ENCODE measurements at places on chromosomes 5 and 9. TPM values are rescaled to one million over a fixed set of nuclear protein-coding genes. Genes with fewer than 3 reads are reported as not detected.

The TTC39B gene
- 9.5 TPM for total RNA-seq

GRCh38 chr9:87327575-87328125 is 170.0 kb upstream of the DAPK1 start:
- H3K27ac ChIP-seq, result no peak overlapping the region
- H3K4me3 ChIP-seq, result no peak overlapping the region
- H3K27me3 ChIP-seq, result no peaks in the 10 kb centered on the region
- no peaks in the 10 kb centered on the region for H3K4me1 ChIP-seq

The GFRA3 gene
- 1.2 TPM for total RNA-seq

The FGF10 gene
- 0.54 TPM for total RNA-seq

- no peaks in the 10 kb centered on the region for H3K36me3 ChIP-seq
- H3K4me3 ChIP-seq, result no peak overlapping the region
- no peaks in the 10 kb centered on the region for H3K27me3 ChIP-seq
- no peaks in the 10 kb centered on the region for H3K4me1 ChIP-seq
- no peak overlapping the region for H3K27ac ChIP-seq
Observed at GRCh38 chr9:21070171-21070571, 7.6 kb downstream of the IFNB1 start.

The PCDHA9 gene
- 0.36 TPM for total RNA-seq

- H3K36me3 ChIP-seq, result no peaks in the 10 kb centered on the region
- no peaks in the 10 kb centered on the region for H3K27me3 ChIP-seq
- no peak for DNase-seq
- no peak overlapping the region for H3K27ac ChIP-seq
Observed at GRCh38 chr5:88836195-88836838, 46.7 kb downstream of the MEF2C start.

DNA sequence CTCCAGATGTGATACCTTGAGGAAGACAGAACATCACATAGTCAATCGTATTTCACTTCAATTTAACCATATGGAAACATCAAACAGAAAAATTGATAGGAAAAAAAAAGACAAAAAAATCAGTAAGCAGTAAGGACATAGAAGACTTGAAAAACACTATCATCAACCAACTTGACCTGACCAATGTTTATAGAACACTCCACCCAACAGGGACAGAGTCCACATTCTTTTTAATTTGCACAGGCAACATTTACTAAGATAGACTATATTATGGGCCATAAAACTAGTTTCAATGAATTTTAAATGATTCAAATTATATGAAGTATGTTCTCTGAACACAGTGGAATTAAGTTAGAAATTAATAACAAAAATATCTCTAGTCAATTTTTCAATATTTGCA is 20.8 kb upstream of the MACIR start:
- H3K27me3 ChIP-seq, result no peaks in the 10 kb centered on the region
- H3K4me3 ChIP-seq, result no peak overlapping the region
- H3K36me3 ChIP-seq, result no peaks in the 10 kb centered on the region

DNA sequence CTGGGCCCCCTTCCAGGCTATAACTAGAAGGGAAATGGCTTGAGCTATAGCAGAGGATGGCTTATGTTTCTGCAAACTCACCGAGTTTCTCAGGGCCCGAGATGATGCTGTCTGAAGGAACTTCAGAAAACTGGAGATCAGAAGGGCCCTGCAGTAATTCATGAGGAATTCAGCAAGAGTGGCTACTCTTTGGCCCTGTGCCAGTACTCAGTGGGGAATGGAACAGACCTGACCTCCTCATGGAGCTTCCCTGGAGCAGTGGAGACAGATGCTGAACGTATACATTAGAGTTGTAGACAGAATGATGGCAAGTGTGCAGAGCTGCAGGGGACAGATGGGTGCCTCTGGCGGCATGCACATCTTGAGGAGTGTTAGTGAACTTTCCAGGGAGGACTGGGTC is 17.3 kb upstream of the SMIM32 start:
- peaks cover 28% of the 10 kb centered on the region for H3K27me3 ChIP-seq
- no peak overlapping the region for H3K4me3 ChIP-seq
- no peak overlapping the region for H3K27ac ChIP-seq
- no peaks in the 10 kb centered on the region for H3K36me3 ChIP-seq
- no peak for DNase-seq

- no peak overlapping the region for H3K4me3 ChIP-seq
- DNase-seq, result no peak
- H3K4me1 ChIP-seq, result peaks cover 1% of the 10 kb centered on the region
- H3K27me3 ChIP-seq, result no peaks in the 10 kb centered on the region
- no peak overlapping the region for H3K27ac ChIP-seq
- H3K36me3 ChIP-seq, result no peaks in the 10 kb centered on the region
Observed at GRCh38 chr5:87717761-87718160, 305.0 kb upstream of the CCNH start.

The EIF4EBP3 gene
- total RNA-seq, result 8.9 TPM

DNA sequence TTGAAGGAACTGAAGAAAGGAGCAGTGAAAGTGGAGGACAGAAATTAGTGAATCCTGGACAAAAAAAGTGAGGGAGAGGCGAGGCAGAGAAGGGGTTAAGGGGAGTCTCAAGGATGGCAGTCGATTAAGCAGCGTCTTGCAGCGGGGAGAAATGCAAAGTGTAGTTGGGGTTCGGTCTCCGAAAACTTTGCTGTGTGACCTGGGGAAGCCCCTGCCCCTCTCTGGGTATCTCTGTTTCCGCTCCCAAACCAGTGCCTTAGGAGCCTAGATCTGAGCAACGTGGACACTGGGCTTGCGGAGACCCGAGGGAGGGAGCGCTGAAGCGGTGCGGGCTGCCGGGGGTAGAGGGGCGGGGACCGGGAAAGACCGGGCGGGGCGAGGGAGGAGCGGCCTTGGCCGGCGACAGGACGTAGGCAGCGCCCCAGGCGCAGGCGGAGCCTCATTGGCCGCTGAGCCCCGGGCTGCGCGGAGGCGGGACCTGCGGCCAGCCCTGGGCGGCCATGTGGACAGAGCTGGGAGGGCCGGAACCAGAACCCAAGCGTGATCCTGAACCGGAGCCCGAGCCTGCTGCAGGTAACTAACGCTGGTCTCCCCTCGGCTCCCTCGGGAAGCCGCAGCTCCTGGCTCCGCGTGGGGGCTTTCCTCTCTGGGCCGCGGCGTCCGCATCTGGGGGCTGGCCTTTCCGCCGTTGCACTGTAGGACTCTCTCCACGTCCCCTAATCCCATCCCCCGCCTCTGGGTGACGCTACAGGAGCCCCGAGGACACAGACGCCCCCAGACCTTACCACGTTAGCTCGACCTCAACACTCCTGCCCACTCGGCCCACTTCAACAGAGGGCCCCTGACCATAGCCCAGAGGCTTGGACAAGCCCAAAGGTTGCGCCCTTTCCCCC is at the start of gene ALDH1B1:
ALDH1B1 (plus strand) TSS at position 468 of the 893 bp plus-strand sequence. CDS start 3,047 bp downstream, outside the sequence.
- peak within 1 kb of the TSS; percentile 82 for H3K27ac ChIP-seq
- H3K4me1 ChIP-seq, result no peaks in the 10 kb centered on the region
- H3K27me3 ChIP-seq, result no peaks in the 10 kb centered on the region
- DNase-seq, result peak; percentile 89
- peak within 1 kb of the TSS; percentile 78 for H3K4me3 ChIP-seq

The PCDHB16 gene
- total RNA-seq, result 5.9 TPM

The KDM3B gene
- total RNA-seq, result 78.1 TPM

The TRAF1 gene
- 1.5 TPM for total RNA-seq

DNA sequence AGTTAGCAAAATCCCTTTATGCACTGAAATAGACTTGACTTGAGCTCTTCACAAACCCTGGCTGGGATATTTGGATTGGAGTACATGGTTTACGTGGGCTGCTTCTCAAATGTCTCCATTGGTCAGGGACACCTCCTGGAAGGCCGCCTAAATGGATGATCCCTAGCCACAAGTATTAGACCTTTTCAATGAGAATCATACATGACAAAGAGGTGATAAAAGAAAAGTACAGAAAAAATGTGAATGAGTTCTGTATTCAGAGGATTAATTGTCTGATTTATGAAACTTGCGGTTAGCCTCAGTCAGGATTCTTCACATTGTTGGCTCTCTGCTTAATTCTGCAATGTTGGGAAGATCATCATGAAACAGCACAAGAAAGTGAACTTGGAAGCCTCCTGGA is 752.8 kb upstream of the ADAMTS16 start:
- H3K4me3 ChIP-seq, result no peak overlapping the region
- H3K27ac ChIP-seq, result no peak overlapping the region
- no peaks in the 10 kb centered on the region for H3K4me1 ChIP-seq
- DNase-seq, result no peak
- H3K36me3 ChIP-seq, result no peaks in the 10 kb centered on the region

DNA sequence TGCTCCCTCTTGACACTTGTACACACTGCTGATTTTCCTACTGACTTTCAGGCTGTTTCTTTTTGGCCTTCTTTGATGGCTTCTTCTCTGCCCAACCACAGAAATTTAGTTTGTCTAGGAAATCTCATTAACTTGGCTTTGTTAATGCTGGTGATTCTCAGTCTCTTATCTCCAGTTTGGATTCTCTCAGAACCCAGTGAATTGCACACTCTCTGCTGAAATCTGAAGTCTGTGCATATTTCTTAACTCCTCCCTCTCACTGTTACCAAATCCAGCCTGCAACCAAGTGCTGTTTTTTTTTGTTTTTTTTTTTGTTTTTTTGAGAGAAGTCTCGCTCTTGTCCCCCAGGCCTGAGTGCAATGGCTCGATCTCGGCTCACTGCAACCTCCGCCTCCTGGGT is 117.2 kb downstream of the CDC42SE2 start:
- H3K4me1 ChIP-seq, result peaks cover 4% of the 10 kb centered on the region
- H3K4me3 ChIP-seq, result no peak overlapping the region
- no peaks in the 10 kb centered on the region for H3K27me3 ChIP-seq
- H3K27ac ChIP-seq, result no peak overlapping the region
- H3K36me3 ChIP-seq, result no peaks in the 10 kb centered on the region

DNA sequence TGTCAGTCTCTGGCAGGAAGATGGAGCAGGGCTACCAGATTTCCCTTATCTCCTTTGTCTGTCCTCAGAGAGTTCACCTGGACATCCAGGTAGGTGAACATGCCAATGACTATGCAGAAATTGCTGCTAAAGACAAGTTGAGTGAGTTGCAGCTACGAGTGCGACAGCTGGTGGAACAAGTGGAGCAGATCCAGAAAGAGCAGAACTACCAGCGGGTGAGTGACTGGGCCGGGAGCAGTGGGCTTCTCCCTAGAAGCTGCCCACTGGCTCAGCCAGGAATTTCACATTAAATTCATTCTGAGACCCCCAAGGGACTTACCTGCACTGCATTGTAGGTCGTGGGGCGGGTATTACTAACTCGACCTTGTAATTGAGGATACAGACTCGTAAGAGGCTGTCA is 2.1 kb downstream of the TMED9 start:
- H3K4me1 ChIP-seq, result no peaks in the 10 kb centered on the region
- no peaks in the 10 kb centered on the region for H3K27me3 ChIP-seq
- H3K27ac ChIP-seq, result no peak overlapping the region
- peaks cover 17% of the 10 kb centered on the region for H3K36me3 ChIP-seq
- no peak overlapping the region for H3K4me3 ChIP-seq
- no peak for DNase-seq
